SJCRH30 (cell line): ENCODE measurements at places on chromosomes 16 and 17.

- DNase-seq, result peak; percentile 87
Observed at GRCh38 chr16:30534368-30535105, at the start of gene ZNF747. Gene ZNF747, minus strand, starts transcription at chr16:30534858. Its CDS starts 179 bp downstream, at chr16:30534679.

- DNase-seq, result no peak
Observed at GRCh38 chr16:15639061-15639568, 3.8 kb downstream of the MARF1 start.

DNA sequence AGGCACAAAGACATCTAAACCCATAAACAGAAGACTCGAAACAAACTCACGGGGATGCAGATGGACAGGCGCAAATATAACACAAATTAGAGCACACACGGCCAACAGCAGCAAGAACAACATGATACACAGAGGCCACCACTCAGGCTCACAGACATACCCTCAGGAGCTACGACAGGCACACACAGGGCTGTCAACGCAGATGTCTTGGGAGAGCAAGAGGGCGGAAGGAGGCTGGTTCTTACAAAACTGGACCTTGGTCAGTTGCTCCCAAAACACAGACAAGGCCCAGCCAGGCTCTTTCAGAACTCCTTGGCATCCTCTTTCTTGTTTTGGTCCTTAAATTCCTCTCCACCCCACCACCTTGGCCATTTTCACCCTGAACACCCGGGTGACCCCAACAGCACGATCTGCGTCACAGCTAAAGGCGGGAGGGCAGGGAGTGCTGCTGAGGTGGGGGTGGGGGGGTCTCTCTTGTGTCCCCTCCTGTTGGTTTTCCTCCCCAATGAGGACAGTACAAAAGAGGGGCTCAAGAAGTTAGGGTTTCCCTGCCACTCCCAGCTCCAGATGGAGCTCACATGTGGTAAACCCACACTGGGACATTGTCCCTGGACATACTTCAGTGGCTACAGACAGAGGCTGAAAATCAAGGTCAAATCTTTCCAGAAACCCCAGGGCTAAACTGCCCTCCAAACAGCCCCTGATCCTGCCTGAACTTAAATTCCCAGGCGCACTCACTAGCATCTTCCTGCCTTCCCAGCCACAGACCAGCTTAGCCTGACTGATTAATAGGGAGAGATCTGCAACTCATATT is 221.3 kb downstream of the C16orf78 start:
- DNase-seq, result no peak

DNA sequence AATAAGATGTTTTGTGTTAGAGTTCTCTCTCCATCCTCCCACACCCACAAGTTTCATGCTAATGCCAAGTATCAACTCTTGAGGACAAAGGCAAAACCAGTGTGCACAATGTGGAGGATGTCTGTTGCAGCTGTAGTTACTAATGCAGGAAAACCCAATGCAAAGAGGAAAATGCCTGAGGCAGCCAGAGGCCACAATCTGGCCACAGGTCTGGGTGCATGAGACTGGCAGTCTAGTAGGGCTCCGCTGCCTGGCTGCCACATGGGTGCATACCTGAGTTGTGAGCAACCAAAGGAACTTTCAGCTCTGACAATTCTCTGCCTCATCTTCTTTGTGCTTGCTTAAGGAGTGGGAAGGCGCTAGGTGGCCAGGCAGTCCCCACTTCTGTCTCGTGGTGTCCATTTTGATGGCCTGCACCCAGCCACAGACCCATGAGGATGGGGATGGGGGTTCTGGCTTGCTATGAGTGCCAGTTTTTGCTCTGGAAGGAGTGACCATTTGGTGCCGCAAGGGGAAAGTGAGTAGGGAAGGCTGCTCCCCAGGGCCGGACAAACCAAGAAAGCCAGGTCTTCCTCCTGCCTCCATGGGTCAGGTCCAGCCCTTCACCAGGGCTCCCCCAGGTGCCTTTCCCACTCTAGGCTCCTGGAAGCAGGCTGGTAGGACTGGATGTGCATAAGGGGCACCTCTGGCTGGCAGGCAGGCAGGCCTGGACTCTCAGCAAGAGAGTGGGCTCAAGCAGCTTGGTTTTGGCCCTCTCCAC is 4.2 kb upstream of the GFOD2 start:
- DNase-seq, result no peak

DNA sequence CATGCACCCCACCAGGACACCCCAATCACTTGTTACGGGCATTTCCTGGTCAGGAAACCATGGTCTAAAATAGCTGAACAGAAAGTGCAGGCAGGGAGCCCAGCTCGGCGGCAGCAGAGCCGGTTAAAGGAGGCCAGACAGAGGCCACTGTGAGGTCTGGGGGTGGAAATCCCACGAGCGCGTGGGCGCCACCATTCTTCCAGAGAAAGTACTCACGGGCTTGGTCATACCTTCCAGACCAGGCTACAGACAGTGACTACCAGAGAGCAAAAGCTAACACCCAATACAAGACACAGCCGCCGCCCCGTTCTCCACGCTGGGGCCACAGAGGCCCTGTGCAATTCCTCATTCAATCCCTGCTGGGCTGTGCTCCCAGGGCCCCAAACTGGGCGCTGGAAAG is 11.9 kb downstream of the CEP131 start:
- no peak for DNase-seq

- no peak for DNase-seq
Observed at GRCh38 chr16:86988920-86989696, 328.1 kb downstream of the C16orf95 start.

DNA sequence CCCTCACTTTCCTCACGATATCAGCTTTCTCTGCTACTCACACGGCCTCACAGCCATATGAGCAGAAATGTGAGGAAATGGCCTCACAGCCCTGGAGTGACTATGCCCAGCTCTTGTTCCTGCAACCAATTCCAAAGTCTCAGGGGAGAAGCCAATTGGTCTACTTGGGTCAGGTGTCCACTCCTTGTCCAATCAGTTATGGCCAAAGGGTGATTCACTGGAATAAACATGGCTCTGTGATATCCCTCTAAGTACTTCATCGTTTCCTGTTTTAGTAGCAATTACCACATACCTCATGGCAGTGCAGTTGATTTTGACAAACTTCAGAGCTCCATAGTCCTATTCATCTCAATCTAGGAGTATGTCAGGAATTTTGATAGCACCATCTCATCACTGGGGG is 195.4 kb downstream of the KATNIP start:
- no peak for DNase-seq

DNA sequence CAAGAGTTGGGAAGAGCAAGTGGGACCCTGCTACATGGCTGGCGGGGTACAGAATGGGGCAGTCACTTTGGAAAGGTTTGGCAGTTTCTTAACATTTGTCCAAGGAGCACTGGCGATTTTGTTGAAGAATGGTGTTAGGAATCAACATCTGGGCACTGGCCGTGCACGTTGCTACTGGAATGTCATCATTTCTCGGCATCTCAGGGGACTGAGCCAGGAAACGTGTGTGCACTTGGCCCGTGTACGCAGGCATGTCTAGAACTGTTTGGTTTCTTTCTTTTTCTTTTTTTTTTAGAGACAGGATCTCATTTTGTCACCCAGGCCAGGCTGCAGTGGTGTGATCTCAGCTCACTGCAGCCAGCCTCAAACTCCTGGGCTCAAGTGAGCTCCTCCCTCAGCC is 17.3 kb upstream of the FOXK2 start:
- no peak for DNase-seq

DNA sequence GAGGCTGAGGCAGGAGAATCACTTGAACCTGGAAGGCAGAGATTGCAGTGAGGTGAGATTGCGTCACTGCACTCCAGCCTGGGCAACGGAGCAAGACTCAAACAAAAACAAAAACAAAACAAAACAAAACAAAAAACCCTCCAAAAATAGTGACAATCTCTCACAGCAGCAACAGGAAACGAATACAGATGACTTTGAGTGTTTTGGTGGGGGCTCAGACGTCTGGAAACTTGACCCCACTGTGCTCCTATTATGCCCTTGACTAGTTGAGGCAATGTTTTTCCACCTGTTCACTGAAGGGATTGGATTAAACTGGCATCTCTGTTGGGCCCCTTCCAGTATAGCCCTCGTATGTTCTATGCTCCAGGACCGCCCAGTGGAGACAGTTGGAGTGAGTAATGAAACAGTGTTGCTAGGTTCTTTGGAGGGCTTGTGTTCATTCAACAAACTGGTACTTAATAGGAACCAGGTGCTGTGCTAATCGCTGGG is 167.0 kb downstream of the UTP18 start:
- DNase-seq, result peak; percentile 67

DNA sequence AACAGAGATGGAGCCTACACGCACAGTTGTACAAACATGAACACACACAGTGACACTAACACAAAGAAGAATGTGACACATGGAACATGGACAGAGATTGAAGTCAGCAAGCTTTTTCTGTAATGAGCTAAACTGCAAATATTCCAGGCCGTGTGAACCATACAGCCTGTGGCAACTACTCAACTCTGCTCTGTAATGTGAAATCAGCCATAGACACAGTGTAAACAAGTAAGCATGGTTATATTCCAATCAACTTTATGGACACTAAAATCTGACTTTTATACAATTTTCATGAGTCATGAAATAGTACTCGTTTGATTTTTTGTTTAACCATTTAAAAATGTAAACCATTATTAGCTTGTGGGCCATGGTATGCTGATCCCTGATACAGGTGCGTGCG is 120.2 kb downstream of the SMG6 start:
- DNase-seq, result no peak

DNA sequence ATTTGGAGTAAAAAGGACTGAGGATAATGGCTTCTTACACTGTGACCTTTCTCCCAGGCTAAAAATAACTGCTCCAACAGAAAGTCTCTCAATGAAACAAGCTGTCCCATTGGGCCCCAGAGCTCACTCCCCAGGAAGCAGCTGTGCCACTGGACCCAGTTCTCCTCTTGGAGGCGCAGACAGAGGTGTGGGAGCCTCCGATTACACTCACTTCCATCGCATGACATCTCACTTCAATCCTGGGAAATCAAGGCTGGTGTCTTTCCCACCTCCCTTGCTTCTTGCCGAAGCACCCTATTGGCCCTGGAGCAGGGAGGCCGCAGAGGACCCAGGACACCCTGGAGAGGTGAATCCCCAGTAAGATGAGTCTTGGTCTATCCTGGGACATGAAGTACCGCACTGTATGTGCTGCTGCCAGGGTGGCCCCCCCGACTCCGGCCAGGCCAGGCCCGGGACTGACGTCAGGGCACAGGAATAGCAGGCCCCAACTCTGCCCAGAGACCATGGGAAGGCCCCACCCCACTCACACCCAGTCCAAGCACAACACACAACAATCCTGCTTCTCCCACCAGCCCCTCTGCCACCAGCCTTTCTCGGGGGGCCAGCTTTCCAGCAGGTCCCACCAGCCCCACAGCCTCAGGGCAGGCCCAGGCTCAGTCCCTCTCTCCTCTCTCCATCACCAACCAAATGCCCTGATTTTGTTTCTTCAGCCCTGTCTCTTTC is 29.5 kb downstream of the SRL start:
- DNase-seq, result no peak

GRCh38 chr16:79672524-79672923 is 72.0 kb upstream of the MAF start:
- peak; percentile 87 for DNase-seq

DNA sequence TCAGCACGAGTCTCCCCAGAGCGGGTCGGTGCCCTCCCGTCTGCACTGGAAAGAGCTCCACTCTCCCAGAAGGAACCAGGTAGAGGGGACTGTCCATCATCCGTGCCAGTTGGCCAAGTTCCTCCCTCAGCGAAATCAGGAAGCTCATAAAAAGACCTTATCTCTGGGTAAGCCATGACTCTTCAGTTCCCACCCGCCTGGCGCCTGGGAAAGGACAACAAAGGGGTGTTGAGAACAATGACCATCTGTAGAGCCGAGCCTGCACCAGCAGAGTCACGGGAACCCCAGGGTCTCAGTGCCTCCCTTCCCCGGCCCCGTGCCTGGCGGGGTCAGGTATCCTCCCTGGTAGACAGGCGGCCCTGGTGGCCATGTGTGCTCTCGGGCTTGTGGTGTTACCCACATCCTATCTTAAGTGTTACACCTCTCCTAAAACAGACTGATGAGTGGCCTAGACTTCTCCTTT is 190.7 kb downstream of the AXIN2 start:
- DNase-seq, result no peak

- DNase-seq, result no peak
Observed at GRCh38 chr17:57985675-57985974, 2.4 kb downstream of the VEZF1 start.

DNA sequence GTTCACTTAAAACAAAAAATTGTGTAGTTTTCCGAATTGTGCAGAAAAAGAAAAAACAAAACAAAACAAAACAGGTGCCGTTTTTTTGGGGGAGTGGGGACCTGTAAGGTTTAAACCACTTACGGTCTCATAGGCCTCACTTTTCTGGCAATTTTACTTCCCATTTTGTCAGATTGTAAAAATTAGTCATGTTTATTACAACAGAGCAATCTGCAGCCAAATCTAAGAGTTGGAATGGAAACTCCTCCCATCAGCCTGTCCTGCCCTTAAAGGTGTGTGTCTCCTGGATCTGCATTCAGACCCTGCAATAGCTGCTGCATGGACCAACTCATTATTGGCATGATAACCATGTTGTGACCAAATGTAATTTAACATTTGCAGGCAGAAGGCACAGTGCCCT is 8.2 kb upstream of the SALL1 start:
- no peak for DNase-seq

DNA sequence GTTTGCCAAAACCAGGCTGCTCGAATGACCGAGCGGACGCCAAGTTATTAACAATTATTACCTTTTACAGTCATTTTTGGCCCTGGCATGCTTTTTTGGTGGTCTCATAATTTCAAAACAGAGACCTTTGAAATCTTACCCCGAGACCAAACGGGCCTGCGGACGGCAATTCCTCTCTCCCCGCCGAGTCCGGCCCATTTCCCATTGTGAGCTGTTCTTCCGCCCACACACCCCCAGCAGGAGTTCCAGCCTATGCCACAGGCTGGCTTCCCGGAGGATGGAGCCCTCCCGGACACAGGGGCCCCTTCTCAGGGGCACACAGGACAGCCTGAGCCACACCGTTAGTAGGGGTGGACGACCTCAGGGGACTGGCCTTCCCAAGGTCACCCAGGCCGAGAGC is 130.7 kb downstream of the C16orf95 start:
- no peak for DNase-seq

GRCh38 chr16:1990351-1991134 is 773 bp downstream of the SYNGR3 start:
- DNase-seq, result no peak

DNA sequence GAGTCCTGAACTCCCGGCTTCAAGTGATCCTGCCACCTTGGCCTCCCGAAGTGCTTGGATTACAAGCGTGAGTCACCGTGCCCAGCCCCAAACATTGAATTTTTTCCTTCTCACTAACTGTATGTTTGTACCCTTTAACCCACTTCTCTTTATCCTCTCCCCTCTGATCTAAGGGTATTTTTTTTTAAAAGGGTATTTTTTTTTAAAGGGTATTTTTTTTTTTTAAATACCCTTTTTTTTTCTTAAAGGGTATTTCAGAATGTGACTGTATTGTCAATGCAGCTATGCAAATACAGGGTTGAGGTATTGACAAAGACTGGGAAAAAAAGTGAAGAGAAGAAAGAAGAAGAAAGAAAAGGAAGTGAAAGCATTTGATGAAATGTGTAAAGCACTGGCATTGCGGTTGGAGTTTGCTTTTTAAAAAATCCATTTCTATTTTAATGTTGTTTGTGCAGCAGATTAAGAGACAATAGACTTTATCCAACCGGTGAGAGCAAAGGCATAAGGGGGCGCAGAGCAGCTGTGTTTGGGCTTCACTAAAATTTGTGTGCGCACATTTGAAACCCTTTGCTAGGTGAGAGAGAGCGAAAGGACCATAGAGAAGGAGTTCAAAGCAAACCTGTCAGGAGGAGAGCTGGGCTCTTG is 42.4 kb downstream of the SYT17 start:
- DNase-seq, result no peak
